ENCODE measurements at places on chromosomes 1 and 21. TPM values are rescaled to one million over a fixed set of nuclear protein-coding genes. Genes with fewer than 3 reads are reported as not detected.

Gene BCAN
- not detected for total RNA-seq

DNA sequence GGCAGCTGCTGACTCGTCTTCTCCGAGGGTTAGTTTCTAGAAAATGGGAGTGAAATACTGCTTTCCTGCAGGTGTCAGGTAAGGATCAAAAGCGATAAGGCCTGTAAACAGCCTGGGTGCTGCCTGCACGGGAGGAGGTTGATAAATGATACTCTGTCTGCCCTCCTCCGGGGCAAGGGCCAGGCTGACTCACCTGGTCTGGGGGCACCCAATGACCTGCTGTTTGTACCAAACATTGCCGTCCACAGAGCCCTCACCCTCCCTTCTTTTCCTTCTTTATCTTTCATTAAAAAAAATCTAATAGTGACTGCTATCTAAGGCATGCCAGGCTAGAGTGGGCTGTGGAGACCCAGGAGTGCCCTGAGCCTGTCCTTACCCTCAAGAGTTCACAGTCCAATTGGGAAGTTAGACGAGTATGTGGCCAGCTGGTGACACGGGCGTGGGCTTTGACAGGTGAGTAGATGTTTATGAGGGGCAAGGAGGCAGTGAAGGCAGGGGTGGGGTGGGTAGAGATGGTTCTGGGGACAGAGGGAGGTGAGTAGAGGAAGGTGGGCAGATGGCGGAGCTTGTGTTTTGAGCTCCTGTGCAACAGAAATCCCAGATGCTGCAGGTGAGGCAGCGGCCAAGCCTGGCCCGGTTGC is 16.2 kb downstream of the EDN2 start:
- no peak for DNase-seq

- no peak for DNase-seq
Observed at GRCh38 chr1:40877698-40878097, 15.5 kb upstream of the CITED4 start.

Gene FAM177B
- not detected for total RNA-seq

DNA sequence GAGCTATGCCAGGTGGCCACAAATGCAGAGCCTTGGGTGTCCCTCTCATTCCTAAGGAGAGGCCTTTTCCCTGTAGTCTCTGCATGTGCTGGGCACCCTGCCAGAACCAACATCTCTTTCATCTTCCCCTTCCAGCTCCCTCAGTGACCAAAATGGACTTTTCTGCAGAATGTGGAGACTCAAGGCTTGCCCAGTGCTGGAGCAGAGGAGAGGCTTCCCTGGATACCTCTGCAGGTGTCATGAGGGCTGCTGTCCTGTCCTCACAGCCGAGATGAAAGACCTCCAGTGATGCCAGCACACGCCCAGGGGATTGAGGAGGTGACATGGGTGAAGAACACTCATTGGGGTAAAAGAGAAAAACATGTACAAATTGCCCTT is 347.0 kb upstream of the AJAP1 start:
- DNase-seq: no peak

DNA sequence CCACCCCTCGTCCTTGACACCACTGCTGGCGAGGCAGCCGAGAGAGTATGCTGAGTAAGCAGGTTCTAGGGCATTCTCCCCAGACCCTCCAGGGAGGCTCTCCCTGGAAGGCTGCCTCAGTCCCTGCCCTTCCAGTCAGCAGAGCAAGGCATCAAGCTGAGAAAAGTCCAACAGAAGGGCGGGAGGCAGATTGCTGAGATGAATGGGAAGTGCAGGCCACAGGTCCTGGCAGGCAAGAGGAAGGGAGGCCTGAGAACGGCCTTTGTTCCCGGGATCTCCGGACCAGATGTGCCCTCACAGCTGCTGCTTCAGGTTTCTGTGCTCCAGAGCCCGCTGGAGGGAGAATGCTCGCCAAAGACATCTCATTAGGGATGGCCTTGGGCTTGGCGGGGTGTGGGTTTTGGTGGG is 270.0 kb upstream of the VAMP3 start:
- DNase-seq: no peak

DNA sequence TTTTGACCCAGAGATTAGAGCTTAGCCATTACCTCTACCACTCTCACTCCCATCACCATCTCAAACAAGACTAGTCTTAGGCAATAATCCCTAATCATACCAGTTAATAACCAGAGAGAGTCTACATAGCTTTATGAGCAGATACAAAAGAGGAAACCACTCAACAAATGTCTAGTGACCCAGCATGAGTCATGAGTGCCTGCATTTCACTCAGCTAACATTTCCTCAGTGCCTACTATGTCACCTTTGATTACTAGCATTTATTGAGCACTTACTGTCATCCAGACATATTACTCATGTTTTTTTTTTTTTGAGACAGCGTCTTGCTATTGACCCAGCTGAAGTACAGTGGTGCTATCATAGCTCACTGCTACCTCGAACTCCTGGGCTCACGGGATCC is 35.9 kb upstream of the GALNT2 start:
- no peak for DNase-seq

- no peak for DNase-seq
Observed at GRCh38 chr1:6499296-6499695, 7.8 kb upstream of the PLEKHG5 start.

DNA sequence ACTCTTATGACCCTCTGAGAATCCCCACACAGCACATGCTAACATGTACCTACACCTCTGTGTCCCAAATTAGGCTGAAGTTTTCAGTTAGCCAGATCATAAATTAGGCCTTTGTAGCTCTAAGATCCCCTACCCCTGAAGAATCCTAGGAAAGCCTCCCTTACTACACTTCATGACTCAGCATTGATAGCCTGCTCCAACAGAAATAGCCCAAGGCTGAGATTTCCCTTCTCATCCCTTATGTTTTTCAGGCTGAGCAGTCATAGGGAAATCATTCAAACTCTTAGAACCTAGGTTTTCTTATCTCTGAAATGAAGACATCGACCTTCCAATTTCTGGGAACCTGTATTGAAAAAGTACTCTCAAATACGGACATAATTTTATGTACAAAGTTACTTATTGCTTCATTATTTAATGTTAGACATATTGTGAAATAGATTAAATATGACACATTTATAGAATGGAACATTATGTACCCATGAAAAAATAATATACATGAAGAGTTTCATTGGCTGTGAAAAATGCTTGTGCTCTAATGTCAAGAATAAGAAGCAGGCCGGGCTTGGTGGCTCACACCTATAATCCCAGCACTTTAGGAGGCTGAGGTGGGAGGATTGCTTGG is 122.4 kb upstream of the UBE2U start:
- DNase-seq: no peak

- DNase-seq: no peak
Observed at GRCh38 chr1:241684108-241684507, 32.0 kb downstream of the WDR64 start.
